ENCODE measurements at places on chromosomes 1 and 21.

DNA sequence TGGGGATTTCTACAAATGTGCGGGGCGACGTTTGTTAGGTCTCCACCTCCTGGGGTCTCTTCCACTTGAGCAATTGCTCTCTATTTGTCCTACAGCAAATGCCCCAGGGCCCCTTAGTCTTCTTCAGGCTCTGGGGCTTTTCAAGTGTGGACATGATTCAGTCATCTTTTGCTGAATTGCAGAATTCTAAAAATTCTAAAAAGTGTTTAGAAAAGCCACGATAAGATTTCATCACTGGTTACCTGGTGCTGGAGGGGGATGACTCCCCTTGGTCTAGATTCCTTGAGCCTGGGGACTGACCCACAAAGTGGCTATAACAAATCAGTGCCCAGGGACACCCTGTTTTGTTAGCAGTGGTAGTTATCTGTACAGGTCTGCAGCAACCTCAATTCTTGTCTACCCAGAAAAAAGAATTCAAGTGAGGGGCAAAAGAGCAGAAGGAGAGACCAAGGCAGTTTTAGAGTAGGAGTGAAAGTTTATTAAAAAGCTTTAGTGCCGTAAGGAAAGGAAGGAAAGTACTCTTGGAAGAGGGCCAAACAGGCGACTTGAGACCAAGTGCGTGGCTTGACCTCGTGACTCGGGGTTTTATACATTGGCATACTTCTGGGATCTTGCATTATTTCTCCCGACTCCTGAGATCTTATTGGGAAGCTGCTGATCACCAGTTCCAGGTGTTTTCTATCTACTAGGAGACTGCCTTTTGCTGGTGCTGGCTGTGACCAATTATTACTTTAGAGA is 25.2 kb downstream of the PROK1 start:
- no peak for DNase-seq

GRCh38 chr1:119903443-119903835 is 7.1 kb upstream of the ADAM30 start:
- no peak for DNase-seq

GRCh38 chr1:61097722-61098121 is 15.4 kb downstream of the NFIA start:
- no peak for DNase-seq

DNA sequence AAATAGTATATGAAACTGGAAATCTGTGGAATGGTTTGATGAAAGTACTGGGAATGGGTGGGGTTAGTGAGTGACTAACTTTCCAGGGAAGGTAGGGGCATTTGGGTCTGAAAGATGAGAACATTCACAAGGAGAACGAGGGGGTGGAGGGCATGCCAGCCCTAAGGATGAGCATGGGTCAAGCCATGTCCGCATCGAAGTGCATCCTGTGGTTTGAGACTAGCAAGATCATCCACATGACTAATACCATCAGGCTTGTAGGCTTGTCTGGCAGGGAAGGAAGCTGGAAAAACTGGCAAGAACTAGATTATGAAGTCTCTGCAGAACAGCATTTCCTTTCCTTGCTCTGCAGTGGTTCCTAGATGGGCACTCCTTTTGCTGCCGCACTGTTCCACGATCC is 70.4 kb upstream of the UBE2U start:
- no peak for DNase-seq

DNA sequence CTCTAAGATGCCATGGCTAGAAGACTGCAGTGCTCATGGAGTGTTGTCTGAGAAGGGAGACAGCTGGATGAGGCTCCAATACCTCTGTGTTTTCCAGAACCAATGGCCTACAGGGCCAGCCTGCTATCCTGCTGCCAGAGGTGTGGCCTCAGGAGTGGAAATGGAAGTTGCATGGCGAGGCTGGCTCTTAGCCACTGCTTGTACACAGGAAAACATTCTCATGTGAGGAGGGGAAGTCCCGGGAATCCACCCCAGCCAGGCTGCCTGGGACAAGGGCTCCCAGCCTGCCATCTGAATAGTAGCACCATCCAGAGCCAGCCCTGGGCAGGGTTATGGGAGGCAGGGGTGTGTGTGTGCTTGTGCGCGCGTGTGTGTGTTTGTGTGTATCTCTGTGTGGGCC is 56.5 kb downstream of the SDC3 start:
- no peak for DNase-seq

DNA sequence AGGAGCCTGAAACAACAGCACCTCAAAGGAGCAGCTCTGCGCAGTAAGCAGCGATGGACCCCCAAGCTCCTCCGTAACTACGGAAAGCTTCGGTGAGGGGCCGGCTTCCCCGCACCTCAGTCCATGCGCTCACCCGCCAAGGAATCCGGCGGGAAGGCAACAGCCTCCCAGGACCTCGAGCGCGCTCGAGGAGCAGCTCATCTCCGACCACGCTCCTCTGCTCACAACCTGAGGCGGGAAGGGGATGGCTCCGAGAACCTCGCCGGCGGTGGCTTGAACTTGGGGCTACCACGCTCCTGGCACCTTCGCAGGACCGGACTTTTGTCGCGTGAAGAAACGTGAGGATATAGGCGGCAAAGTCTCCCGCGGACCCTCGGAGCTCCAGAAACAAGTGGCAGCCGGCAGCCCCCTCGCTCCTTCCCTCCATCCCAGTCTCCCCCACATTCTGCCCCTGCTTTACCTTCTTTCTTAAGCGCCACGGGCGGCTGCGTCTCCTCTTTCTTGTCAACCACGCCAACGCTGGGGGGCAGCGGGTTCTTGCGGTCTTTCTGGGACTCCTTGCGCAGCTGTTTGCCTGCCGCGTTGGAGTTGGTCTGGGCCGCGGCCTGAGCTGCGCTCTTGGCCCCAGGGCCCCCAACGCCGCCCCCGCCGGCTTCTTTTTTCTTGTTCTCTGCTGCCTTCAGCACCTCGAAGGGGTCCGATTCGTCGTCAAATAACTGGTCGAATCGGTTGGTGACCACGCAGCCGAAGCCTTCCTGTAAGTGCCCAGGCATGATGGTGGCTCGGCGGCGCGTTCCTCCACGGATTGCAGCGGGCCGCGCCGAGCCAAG is 459 bp downstream of the SERBP1 start:
- DNase-seq = peak; percentile 30

- DNase-seq = no peak
These were observed 13.0 kb downstream of the AGPAT3 start for GRCh38 chr21:43877936-43878575.

GRCh38 chr1:39788758-39789570 is at the start of gene BMP8B:
Gene BMP8B, minus strand, starts transcription at chr1:39788865. Its CDS starts 380 bp downstream, at chr1:39788485.
- DNase-seq = peak; percentile 24

DNA sequence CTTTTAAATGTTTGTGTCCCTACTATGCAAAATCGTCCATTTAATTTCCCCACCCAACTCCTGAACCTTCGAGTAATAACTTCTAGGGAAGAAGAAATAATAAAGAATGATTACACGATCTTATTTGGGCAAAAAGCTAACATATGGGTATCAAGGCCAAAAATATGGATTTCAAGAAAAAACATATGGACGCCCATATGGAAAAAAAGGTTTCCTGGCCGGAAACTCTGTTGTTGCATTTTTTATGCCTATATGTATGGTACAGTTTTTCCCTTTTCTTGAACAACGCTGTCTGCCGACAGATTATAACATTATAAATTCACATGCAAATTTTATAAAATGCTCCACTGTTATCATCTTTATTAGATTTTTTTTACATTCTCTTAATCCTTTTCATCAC is 167.6 kb upstream of the ESRRG start:
- no peak for DNase-seq

DNA sequence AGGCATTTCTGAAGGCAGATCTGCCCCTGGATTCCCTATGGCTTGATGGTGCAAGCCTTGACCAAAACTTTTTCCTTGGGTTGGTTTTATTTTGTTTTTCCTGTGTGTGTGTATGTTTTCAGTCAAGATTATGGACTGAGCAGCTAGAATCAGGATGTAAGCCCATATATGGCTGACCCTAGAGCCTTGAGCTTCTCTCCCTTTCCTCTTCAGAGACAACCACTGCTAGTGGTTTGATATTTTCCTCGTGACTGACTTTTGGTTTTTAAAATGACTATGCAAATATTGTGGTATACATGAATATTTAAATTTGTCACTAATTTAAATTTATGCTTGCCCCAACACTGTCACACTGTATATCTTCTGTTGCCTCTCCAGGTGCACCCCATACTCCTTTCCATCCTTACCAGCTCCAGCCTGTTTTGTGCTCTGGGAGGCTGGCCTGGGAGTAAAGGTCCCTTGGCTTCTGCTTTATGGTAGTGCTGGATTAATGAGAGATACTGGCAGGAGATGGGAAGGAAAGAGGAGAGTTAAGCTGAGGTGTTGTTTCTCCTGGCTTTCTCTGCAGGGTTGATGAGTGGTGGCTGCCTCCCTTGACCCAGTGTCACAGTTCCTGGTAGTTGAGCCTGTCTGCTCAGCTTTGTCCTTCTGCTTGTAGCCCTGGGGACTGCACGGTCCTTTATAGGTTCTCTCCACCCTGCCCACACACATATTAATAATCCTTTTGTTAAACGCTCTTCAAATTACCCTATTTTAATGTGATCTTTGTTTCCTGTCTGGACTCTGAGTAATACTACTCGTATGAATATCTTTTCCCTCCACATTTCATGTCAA is 44.4 kb downstream of the RWDD3 start:
- DNase-seq = no peak

- DNase-seq = no peak
These were observed 28.9 kb downstream of the OBSCN start for GRCh38 chr1:228236744-228237143.

DNA sequence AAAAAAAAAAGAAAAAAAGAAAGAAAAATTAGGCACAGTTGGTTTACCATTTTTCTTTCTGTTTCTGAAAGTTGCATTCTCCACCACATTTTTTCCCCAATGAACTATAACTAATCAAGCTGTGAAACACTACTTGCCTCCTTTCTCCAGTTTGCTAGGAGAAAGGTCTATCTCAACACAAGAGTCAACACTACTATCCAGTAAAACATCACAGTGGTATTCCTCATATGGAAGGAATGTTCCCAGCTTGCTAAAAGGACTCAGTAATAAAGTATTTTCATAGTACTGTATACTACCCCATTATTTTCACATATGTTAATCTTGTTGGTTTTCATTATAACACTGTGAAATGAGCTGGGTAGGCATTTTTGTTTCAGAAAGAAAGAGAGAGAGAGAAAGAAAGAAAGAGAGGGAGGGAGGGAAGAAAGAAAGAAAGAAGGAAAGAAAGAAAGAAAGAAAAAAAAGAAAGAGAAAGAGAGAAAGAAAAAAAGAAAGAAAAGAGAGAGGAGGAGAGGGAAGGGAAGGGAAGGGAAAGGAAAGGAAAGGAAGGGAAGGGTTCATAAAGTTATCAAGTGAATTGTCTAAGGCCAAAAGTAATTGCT is 7.9 kb downstream of the PTGER3 start:
- DNase-seq = no peak

- DNase-seq = no peak
These were observed 121.8 kb downstream of the HMGB4 start for GRCh38 chr1:33985656-33986055.

DNA sequence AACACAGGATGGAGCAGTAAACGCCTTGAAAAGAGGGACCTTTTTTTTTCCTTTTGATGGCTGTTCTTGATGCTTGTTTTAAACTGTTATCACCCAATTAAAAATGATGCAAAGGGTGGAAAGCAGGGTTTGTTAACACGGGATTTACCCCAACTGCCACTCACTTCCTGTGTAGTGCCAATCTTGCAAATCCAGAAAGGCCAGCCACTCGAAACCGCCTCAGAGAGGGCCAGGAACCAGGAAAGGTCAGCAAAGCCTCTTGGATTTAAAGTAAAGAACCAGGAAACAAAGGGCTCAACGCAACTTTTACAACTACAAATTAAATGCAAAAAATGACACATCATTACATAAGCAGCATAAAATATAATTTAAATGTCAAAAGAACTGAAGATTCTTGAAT is 347.4 kb downstream of the PDE4B start:
- no peak for DNase-seq

- DNase-seq = no peak
These were observed 23.1 kb upstream of the SLC27A3 start for GRCh38 chr1:153752072-153752471.

- no peak for DNase-seq
These were observed 15.3 kb downstream of the PYCR2 start for GRCh38 chr1:225908773-225909172.

- no peak for DNase-seq
These were observed 131.5 kb downstream of the DHRS3 start for GRCh38 chr1:12486401-12487005.

DNA sequence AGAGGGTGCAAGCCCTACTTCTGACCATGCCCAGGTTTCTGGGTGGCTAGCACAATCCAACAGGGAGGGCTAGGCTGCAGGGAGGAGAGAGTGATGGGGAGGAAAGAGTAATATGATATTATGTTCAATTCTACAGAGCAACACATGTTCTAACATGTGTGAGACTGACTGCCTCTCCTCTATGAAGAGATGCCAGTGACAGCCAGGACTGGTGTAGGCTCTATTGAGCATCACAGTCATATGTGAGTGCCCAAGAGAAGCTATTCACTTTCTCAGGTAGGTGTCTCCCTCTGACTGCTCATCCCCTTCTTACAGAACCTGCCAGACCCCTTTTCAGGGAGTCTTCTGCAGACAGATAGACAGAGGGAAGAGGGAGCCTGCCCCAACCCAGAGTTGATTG is 446.1 kb downstream of the SIPA1L2 start:
- DNase-seq = no peak

- DNase-seq = no peak
These were observed 8.9 kb upstream of the PDE9A start for GRCh38 chr21:42644223-42645208.

GRCh38 chr21:44850208-44850800 is 23.2 kb downstream of the PTTG1IP start:
- DNase-seq = no peak

- no peak for DNase-seq
These were observed 58.5 kb downstream of the PKN2 start for GRCh38 chr1:88742531-88742930.

- DNase-seq = no peak
These were observed 11.6 kb upstream of the POFUT2 start for GRCh38 chr21:45299026-45299863.

DNA sequence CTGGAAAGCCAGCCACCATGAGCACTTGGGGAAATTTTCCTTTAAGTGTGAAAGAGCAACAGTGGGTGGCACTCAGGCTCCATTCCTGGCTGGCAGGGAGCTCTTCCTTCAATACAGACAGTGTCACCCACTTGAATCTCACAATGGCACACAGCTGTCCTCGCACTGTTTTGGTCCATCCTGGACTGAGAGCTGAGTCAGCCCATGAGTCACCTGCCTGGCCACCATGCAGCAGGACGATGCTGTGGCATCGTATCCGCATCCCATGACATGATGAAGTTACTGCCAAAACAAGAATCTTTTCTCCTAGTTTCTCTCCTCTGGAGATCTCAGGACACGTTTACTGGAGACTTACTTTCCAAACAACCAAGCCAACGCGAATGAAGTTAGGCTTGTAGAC is 6.0 kb downstream of the TMPRSS2 start:
- no peak for DNase-seq

GRCh38 chr1:40802078-40802741 is 18.6 kb downstream of the KCNQ4 start:
- peak; percentile 75 for DNase-seq

- DNase-seq = no peak
These were observed 23.8 kb upstream of the KCNA10 start for GRCh38 chr1:110542725-110543124.

GRCh38 chr1:247840818-247841217 is 878 bp downstream of the OR11L1 start:
- no peak for DNase-seq

GRCh38 chr1:55437692-55438091 is 222.5 kb upstream of the USP24 start:
- no peak for DNase-seq
